ENCODE measurements at places on chromosomes 5 and 9.
A peak's percentile ranks its signal among the peaks of the same experiment; 100 is the strongest.

- no peak for DNase-seq
Measured at GRCh38 chr5:132752581-132753125, 5.4 kb downstream of the CCNI2 start.

GRCh38 chr5:123150089-123150488 lies 61.0 kb downstream of the PRDM6 start:
- DNase-seq = no peak

- no peak for DNase-seq
Measured at GRCh38 chr5:154138701-154139100, 51.8 kb upstream of the GALNT10 start.

DNA sequence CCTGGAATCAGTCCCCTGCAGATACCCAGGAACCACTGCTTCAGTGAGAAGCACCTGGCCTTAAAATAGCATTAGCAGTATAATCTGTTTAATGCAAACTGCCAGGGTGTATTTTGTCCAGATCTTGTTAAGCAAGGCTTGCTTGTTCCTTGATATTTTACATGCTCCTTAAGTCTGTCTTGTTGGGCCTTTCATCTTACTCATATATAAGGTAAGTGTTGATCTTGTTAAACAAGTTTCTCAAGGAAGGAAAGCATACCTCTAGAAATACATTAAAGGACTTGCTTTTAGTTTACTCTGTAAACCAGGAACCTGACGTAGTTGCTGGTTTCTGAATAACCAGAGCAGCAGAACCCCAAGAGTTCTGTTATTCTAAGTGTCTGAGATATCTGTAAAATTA lies 13.7 kb downstream of the HSPA4 start:
- no peak for DNase-seq

DNA sequence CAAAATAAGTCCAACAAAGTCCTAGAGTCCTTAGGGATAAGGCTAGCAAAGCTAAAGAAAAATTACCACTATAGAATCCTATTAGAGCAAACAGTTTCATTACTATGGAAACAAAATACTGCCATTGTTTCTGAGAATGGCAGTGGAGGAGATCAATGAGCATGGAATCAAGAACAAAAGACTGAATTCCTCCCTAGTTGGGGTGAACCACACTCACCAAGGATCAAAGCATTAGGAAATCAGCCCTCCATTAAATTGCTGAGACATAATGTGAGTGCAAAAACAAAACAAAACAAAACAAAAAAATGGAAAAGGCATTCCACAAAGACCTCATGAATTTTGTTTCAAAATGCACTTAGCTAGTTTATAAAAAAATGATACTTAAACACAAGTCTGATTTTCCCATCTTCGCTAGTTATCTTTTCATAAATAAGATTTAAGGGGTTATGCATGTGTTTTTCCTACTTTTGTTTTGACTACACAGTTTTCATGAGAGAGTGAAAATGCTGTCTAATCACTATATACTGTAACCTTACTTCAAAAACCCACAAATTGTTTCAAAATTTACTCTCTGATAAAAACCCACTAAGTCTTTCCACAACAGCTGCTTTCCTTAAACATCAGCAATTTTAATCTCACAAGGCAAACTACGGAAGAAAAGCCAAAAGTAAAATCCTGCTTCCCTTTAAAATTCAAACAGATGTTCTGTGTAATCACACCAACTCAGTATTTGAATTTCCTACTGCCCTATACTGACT lies 9.7 kb downstream of the SERINC5 start:
- peak; percentile 29 for DNase-seq

- DNase-seq = no peak
Measured at GRCh38 chr9:112970939-112971338, 41.1 kb downstream of the ZNF883 start.

- no peak for DNase-seq
Measured at GRCh38 chr5:141039061-141039460, 12.1 kb upstream of the PCDHB1 start.

DNA sequence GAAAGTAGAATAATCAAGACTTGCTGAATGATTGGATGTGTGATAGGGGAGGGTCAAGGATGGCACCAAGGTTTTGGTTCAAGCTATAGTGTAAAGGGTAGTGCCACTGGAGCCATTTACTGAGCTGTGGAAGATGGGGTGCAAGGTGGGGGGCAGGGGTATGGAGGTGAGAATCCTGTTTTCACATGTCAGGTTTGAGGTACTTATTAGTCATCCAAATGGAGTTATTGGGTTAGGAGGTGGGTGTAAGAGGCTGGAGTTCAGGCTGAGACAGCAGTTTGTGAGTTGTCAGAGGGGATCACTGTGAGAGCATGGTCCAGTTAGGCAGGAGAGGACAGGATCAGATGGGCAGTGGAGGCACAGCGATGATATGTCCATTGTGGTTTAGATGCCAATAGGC lies 8.9 kb downstream of the PCBD2 start:
- DNase-seq = no peak

DNA sequence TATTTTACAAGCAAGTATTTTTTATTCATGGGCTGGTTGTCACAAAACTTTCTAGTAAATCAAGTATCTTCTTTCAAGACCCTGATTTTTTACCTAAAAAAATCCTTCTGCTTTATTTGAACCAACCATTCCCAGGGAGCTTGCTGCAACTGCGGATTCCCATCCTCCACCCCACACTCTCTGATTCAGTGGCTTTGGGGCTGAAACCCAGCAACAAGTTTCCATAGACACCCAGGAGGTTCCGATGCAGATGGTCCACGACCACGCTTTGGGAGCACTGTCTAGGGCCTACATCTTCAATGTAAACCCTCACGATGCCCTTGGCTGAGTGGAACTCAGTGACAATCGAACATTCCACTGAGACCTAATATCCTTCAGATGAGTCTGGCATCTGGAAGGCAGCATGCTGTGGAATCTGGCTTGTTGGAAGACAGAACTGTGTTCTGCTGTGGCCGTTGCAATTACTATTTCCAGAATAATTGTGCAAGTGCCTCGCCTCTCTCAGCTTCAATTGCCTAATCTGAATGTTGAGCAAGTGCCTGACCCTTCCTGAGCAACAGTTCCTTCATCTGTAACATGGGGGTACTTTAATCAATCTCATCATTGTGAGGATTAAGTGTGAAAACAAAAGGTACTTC lies 105.1 kb downstream of the INSYN2B start:
- DNase-seq = no peak

GRCh38 chr5:66597183-66597757 lies 1.1 kb downstream of the MAST4 start:
- DNase-seq = no peak

DNA sequence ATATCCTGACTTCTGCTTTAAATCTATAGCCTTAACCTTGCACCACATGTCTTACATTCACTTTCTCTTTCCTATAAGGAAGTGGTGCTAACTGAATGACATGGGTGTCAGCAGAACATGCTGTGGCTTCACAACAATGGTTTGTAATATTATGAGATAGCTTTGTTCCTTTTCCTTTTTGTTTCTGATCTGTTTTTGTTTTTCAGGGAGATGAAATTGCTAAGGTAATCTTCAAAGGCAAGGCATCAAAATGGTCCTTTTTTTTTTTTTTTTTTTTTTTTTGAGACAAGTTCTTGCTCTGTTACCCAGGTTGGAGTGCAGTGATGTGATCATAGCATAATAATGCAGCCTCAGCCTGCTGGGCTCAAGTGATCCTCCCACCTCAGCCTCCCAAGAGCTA lies 53.6 kb upstream of the RANBP6 start:
- peak; percentile 53 for DNase-seq

DNA sequence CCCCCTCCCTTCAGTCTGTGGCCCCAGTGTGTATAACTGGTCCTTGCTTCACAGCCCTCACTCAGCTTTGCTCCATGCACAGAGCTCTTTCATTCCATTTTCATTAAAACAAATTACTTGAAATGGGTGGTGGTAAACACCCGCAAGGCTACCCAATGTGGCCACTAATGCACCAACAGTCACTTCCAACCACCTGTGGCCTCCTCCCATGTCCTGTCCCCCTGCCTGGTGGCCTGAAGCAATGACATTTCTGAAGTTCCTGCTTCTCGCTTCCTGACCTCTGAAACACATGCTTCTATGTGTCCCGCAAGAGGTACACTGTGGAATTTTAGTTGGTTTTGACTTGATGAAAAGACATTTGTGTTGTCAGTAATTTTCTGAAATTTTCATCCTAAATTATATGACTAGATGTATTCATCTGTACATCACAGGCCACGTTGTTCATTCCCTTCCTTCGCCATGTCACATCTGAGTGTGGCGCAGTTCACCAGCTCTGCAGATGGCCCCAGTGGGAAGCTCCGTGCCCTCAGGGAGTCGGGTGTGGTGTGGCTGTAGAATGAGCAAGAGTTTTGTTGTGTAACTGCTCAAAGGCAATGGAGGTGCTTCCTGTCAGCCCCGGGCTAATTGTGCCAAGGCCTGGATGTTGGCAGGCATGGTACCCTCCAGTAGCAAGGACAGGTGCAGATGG lies 9.6 kb downstream of the ROPN1L start:
- DNase-seq = no peak

- no peak for DNase-seq
Measured at GRCh38 chr9:7456377-7456776, 343.2 kb downstream of the DMAC1 start.

GRCh38 chr9:131762356-131762932 lies 22.6 kb upstream of the RAPGEF1 start:
- DNase-seq = peak; percentile 77

Measured in CD4-positive, alpha-beta T cell treated with Interleukin-2 at 100 ng/mL for 4 hours (primary cell).